ENCODE measurements at places on chromosomes 3 and 15.

DNA sequence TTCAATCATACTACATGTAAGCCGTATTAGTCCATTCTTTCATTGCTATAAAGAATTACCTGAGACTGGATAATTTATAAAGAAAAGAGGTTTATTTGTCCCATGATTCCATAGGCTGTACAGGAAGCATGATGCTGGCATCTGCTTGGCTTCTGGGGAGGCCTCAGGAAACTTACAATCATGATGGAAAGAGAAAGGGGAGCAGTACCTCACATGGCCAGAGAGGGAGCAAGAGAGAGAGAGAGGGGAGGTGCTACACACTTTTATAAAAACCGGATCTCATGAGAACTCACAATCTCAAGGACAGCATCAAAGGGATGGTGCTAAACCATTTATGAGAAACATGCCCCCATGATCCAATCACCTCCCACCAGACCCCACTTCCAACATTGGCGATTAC lies 14.3 kb upstream of the CLASP2 start:
- no peak for DNase-seq

- no peak for DNase-seq
Measured at GRCh38 chr3:150022381-150023238, 51.9 kb upstream of the PFN2 start.

GRCh38 chr3:69058947-69059224 lies 6.8 kb upstream of the TMF1 start:
- DNase-seq, result no peak

DNA sequence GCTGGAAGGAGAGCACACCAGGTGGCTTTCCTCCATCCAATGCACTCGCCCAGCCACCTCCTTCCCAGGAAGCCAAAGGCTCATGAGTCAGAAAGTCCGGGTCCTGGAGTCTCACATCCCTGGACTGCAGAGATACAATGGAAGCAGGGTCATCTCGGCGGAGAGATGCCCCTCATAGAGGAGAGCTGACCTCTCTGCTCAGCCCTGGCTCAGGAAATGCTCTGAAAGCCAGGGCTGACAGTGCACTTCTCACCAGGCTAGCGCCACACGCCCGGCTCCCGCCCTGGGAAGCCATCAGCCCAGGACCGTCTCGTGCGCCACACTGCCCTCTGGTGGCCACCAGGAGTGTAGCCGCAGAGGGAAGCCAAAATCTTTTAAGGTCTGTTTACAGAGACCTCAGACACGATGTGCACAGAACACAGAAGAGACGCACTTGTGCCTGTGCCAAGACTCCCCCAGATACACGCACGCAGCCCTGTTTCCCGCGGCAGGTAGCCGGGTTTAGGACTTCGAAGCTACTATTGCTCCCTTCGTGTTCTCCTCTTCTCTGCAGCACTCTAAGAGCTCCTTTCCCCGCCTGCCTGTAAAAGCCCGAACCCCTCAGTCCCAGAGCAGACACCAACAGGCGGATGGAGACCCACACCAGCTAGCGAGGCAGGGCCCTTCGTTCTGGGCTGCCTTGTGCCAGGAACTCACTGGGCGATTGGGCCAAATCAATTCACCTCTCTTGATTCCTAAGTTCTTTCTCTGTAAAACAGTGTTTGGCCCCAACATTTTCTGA lies 9.7 kb downstream of the NTRK3 start:
- no peak for DNase-seq

GRCh38 chr3:28947751-28948150 lies 333.1 kb upstream of the RBMS3 start:
- DNase-seq, result no peak

- DNase-seq, result no peak
Measured at GRCh38 chr15:84600331-84600686, 500 bp upstream of the ZSCAN2 start.

DNA sequence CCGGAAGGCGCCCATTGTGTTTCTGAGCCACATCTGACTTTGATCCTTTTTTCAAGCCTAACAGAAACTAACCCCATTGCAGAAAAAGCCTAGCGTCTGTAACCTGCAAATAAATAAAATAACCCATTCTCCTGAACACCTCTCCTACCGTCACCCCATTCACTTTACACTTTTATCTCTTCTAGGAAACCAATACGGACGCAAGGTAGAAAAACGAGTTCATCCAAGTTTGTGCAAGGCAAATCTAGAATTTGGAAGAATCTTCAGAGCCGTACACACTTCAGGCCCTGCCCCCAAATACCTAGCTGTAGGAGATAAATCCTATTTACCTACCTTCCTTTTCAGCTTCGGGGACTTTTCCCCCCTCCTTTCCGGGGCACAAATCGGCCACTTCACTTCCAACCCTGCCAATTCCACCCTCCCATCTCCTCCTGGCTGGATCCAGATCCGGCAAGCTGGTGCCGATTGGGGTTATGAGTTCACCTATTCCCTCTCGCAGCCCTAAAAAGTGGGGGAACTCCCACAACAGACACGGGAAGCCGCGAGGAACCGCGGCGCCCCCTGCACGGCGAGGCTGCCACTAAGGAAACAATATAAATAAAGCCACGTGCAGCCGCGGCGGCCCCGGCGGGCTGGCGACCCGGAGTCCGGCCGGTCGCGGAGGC lies 987 bp downstream of the PRTG start:
- DNase-seq, result no peak

DNA sequence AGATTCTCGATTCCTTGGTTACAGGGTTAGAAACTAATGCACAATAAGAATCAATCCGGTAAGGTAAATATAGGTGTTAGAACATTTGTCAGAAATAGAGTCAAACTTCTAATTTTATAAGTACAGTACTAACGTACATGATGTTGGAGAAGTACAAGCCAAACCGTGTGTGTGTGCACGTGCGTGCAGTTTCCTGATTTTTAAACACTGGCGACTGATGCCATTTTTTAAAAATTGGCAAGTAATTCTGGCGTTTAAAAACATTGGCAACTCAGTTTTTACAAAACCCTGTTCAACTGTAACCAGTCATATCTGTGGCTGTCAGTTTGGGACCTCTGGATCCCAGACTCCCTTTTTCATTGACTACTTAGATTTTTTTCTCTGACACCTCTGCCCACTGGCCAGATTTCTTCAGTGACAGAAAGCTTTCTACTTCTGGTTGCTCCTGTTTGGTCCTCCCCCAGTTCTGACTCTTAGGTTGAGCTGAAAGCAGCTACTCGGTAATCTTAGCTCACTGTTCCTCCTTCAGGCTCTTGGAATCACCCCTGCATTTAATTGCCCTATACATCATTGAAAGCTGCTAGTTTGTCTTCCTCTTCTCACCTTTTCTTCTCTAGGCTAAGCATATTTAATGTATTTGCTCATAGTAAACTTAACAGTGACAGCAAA lies 843 bp downstream of the ATG7 start:
- no peak for DNase-seq

DNA sequence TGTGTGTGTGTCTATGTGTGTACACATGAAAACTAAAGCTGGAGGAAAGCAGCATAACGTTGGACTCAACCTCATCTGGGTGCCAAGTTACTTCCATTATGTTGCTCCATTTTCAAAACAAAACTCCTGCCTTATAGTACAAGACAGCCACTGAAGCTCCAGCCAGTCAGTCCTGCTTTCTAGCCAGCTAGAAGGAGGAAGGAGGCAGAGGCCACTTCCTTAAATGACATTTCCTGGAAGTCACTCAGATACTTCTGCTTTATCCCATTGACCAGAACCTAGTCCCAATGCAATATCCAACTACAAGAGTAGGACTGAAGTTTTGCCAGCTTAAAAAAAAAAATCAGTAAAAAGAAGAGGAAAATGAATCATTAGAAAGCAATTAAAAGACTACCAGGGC lies 31.7 kb downstream of the CADPS start:
- DNase-seq, result no peak

- DNase-seq, result no peak
Measured at GRCh38 chr15:80183886-80184285, 31.1 kb downstream of the FAH start.

- DNase-seq, result no peak
Measured at GRCh38 chr3:135834465-135834864, 131.1 kb upstream of the PPP2R3A start.

- no peak for DNase-seq
Measured at GRCh38 chr15:53716909-53717876, 42.3 kb downstream of the WDR72 start.

GRCh38 chr3:64708456-64708855 lies 20.7 kb upstream of the ADAMTS9 start:
- no peak for DNase-seq

GRCh38 chr3:42497009-42497731 lies 5.3 kb upstream of the VIPR1 start:
- no peak for DNase-seq

DNA sequence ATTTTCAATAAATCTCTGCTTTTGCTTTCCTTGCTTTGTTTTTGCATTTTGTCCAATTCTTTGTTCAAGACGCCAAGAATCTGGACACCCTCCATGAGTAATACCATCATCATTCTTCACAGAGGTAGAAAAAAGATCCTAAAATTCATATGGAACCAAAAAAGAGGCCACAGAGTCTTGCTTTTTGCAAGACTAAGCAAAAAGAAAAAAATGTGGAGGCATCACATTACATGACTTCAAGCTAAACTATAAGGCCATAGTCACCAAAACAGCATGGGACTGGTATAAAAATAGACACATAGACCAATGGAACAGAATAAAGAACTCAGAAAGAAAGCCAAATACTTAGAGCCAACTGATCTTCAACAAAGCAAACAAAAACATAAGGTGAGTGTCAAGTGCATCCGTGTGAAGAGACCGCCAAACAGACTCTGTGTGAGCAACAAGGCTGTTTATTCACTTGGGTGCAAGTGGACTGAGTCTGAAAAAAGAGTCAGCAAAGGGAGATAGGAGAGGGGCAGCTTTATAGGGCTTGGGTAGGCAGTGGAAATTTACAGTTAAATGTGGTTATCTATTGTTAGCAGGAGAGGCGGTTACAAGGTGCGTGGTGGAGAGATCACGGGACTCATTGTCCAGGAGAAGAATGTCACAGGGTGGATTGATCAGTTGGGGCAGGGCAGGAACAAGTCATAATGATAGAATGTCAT lies 10.9 kb downstream of the STRIT1 start:
- DNase-seq, result no peak

DNA sequence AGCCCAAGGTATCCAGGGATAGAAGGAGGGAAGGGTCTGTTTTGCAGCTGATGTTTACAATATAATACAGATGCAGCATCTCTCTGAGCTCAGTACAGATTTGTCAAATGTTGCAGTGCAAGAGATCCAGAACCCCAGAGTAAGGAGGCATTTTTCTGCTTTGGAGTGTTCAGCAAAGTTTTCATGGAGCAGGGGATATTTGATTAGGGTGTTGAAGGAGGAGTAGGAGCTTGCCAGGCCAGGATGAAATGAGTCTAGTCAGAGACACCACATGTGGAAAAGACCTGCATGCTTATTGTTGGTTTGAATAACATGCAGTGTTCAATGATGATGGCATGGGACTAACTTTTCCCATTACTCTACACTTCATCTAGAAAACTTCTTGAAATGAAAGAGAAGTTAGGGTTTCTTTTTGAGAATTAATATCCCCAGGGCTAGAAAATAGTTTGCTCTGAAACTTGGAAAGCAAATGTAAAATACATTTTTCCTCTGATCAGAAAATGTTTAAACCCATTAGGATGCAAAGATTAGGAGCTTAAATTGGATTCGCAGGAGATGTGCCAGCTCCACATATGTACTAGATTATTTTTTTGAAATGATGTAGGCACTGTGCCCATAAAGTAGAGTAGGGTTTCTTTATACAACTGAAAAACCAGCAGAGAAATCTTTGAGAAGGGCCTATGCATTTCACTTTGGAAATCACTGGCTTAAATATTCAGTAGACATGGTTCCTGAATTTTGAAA lies 243.8 kb downstream of the CACNA2D3 start:
- DNase-seq, result no peak

- peak; percentile 95 for DNase-seq
Measured at GRCh38 chr3:127544803-127545201, 45.7 kb downstream of the TPRA1 start.

- DNase-seq, result no peak
Measured at GRCh38 chr15:96992817-96993216, 662.3 kb downstream of the NR2F2 start.

DNA sequence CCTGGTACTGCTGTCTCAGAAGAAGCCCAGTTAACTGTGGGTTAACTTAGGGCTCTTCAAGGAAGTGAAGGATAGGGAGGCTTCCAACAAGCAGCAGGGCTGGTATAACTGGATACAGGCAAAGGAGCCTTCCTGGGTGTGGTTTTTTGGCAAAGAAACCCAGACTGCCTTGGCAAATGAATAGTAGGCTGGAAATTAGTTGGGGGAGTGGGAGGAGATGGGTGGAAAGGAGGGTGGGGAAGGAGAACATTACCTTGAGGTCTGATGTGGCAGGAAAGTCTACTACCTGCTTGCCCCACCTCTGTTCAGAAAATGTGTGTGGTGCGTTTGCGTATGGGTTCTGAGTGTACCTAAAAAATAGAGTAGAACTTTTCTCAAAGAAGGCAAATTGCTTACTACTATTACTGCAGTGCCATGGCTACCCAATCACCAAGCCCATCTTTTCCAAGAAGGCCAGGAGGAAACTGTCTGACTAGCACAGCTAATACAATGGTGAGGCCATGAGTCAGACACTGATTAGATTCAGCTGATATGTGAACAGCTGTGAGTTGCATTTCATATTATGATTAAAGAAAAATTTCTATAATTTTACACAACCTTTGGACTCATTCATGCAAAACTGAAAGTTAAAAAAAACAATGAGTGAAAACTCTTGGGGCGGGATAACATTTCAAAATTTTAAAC lies 55.2 kb downstream of the SPTSSB start:
- DNase-seq, result no peak

DNA sequence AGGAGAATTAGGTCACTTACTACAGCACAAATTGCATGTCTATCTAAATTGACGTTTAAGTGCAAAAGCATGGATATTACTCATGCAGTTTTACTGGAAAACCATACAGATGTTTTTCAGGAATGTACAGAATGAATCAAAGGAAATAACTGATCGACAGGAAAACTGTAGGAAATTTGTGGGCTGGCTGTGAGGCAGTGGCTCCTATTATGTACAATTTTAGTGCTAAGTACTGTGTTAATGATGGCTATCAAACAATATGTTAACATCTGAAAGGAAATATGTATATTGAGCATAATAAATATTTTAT lies 6.9 kb downstream of the NUDT16 start:
- no peak for DNase-seq

DNA sequence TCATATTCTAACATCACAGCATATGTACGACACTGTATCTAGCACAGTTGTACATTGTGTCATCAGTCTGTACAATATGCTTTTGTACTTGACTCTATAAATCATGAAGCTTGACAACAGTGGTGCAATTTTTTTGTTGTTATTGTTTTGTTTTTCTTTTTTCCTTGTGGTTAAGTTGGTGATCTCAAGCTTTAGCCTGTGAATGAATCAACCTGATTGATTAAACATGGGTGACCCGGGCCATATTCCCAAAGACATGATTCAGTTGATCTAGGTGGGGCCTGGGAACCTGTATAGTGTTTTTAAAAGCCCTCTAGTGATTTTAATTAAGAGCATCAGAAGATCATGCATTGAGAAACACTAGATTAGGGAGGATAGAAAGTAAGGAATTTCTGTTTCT lies 101.8 kb upstream of the AADACL2 start:
- no peak for DNase-seq

- no peak for DNase-seq
Measured at GRCh38 chr15:49901321-49901720, 217.7 kb downstream of the ATP8B4 start.

All from NCI-H524 treated with DMSO at 0.1 percent for 48 hours (cell line).